Urothelium cell line (cell line): ENCODE measurements at places on chromosomes 1 and 21.

GRCh38 chr1:109491372-109491771, 2.5 kb upstream of the CYB561D1 start:
- DNase-seq: no peak

DNA sequence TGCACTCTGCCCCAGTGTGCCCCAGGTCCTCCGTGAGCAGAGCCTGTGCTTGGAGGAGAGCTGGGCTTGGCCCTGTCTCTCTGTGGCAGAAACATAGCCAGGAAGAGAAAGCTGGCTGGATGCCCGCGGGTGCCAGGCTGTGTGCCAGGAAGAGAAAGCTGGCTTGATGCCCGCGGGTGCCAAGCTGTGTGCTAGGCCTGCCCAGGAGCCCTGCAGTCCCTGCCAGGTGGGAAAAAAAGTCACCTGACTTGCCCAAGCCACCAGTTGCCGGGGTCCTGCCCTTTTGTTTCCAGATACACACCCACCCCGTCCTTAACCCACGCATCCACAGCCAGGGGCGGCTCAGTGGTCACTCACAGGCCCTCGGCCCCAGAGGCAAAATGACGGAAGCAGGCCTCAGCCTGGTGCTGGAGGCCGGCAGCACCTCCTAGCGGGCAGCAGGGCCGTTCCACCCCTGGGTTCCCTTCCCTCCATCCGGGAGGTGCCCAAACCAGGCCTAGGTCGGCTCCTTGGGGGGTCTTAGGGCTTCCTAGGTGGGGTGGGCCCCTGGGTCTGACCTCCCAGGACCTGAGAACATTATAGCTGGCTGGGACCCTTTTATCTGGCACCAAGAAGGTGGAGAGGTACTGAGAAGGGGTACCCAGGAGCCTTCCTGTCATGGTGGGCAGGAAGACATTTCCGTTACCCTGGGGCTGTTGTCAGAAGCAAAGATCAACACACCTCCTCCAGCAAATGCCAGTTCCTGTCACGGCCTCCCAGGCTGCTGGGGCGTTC, 9.1 kb downstream of the ITGB2 start:
- peak; percentile 16 for DNase-seq

- DNase-seq: no peak
These were observed 69.8 kb downstream of the PBX1 start for GRCh38 chr1:164628772-164629171.

GRCh38 chr1:82318265-82318664, 517.5 kb downstream of the ADGRL2 start:
- DNase-seq: no peak

DNA sequence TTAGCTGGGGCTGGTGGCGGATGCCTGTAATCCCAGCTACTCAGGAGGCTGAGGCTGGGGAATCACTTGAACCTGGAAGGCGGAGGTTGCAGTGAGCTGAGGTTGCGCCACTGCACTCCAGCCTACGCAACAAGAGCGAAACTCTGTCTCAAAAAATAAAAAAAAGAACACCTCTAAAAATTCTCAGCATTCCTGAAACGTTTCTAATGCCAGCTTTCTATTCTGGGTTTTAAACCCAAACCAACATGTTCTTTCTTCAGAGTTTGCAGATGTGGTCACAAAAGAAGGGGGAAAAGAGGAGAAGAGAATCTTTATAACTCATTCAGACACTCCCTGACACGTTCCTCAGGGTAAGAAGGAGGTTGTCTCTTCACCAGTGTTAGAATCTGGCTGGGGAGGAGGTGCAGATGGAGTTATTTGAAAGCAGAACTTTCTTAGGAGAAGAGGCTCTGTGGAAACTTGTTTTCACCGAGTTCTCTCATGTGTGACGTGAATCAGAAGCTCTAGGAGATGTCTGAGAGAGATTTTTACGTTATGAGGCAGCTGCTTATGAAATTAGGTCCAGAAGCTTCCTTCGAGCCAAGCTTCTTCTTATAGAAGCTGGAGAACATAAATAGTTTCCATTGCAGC, 17.8 kb upstream of the CNR2 start:
- DNase-seq: no peak
